A673 (cell line): ENCODE measurements at places on chromosomes 5 and 9. TPM values are rescaled to one million over a fixed set of nuclear protein-coding genes. Genes with fewer than 3 reads are reported as not detected.
A peak's percentile ranks its signal among the peaks of the same experiment; 100 is the strongest.

- DNase-seq: no peak
Observed at GRCh38 chr9:92234514-92234913, 59.0 kb downstream of the IARS1 start.

GRCh38 chr5:34538026-34538672 is 118.0 kb upstream of the RAI14 start:
- DNase-seq: peak; percentile 39

DNA sequence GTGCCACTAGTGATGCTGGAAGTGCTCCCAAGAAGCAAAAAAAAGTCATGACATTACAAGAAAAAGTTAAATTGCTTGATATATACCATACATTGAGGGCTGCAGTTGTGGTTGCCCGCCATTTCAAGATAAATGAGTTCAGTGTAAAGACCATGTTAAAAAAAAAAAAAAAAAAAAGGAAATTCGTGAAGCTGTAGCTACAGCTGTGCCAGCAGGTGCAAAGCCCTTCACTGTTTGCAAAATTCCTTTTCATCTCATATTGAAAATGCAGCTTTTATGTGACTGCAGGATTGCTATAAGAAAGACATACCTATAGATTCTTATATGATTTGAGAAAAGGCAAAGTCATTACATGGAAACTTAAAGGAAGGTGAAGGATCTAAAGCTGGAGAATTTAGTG is 179.6 kb upstream of the POU5F2 start:
- DNase-seq: no peak

GRCh38 chr5:141326088-141326854 is 4.0 kb upstream of the PCDHGA1 start:
- peak; percentile 93 for DNase-seq

DNA sequence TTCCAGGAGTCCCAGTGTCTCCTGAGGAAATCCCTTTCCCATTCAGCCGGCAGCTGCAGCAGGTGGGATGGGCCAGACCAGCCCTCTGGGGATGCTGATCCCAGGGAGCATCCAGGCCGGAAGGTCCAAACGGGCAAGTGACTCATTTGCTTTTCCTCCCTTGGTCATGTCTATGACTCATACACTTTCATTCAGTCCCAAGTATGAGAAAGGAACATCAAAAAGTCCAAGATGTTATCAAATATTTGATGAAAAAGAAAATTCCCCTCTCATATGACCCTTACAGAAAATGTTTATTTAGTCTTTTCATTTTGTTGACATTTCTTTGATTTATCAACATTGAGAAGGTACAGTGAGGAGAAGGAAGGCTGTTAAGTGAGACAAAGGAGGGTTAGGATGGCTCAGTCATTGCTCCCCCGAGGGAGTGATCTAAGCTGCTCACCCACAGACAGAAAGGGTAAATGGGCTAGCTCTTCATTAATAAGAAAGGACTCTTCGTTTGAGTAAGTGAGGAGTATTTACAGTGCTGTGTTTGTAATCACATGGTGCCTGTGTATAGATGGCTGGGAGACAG is 117.6 kb upstream of the ANKRD55 start:
- DNase-seq: no peak

- DNase-seq: no peak
Observed at GRCh38 chr9:133064241-133065069, 2.7 kb downstream of the CEL start.

Gene TICAM2
- total RNA-seq: 0.32 and 1.3 TPM in 2 replicates

Gene TEX48
- not detected in 2 replicates for total RNA-seq
